CD4-positive, alpha-beta T cell (primary cell): ENCODE measurements at places on chromosomes 4 and X.

DNA sequence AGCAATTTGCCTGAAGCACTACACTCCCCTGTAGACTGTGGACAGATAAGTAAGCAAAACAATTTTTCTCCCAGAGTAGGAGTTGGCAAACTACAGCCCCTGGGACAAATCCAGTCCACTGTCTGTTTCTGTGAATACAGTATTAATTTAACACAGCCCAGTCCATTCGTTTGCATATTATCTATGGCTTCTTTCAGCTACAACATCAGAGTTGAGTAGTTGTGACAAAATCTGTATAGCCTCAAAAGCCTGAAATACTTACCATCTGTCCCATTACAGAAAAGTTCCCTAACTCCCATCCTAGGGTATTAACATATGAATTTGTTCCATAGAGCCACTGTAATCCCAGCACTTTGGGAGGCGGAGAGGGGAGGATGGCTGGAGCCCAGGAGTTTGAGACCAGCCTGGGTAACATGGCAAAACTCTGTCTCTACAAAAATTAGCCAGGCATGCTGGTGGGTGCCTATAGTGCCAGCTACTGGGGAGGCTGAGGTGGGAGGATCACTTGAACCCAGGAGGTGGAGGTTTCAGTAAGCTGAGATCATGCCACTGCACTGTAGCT is 53.0 kb downstream of the AMELX start:
- no peak for DNase-seq

DNA sequence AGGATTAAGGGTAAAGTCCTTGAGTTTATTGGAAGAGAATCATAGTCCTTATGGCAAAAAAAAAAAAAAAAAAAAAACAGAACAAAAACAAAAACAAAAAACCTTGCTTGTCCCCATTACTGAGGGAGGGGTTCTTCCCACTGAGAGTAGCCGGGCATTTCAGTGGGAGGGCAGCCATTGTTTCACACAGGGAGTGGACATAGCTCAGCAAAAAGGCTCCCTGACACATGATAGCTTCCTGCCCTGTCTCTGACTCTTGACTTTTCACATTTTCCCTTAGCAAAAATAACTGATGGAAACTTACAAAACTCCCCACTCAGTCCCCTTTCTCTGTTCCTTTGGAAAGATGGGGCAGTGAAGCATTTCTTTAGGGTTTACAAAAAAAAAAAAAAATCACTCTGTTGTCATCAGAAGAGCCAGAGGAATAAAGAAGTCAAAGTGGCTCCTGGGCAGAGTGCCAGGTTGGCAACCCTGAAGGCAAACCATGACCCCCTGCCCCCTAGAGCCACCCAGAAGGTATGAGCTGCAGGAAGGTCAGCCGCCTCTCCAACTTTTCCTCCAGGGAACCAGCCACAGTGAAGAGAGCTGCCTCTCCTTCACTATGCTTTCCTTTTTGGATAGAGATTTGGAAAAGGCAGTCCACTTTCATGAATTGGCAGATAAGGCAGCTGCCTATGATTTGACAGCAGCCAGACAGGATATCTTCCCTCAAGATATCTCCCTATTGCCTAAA is 170.6 kb downstream of the KDR start:
- DNase-seq, result no peak

DNA sequence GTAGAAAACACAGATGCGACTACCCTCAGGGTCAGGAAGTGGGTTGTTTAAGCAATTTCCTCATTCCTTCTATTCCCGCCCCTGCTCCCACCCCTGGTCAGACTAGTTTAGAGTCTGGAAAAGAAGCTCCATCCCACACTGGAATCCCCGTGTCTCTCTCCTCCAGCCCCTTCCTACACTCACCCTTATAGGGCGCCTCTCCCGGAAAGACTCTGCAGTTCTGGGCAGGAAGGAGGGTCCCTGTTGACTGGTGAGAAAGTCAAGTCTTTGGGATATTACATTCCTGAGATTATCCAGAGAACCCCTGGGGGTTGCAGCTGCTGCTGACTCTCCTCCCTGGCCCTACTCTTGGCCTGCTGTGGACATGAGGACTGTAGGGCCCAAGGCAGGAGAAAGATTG is 11.9 kb downstream of the STARD8 start:
- DNase-seq, result no peak

DNA sequence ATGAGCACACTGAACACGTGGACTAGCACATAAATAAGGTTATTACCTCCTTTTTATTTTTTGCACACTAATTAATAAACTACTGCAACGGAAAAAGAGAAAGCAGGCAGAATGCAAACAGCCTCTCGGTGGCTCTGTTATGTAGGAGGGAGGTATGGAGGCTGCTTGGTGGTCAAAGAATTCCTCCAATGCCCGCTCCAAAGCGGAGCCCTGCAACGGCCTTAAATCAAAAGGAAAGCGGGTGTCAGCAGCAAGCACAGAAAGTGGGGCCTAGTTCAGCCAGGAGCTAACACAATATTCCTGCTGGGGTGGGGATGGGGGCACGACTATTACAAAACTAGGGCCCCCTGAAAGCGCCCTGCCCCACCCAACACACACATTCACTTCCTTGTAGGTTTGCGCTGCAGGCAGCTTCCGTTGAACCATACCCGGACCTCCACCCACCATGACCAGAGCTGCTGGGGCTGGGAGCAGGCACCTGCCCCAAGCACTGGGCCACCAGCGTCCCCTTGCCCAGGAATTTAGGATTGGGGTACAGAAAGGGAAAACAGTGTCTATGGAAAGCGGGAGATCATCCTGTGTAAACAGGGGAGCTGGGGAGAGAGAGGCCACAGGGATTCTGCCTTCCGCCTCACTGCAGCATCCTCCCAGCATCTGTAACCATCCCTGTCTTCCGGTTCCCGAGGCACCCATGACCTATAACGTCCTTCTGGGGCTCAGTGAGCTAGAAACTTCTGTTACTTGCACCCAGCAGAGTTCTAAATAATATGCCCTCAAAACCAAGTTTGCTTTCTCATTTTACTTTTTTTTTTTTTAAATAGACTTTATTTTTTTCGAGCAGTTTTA is 57.1 kb upstream of the DDX3X start:
- DNase-seq, result no peak

GRCh38 chr4:41060352-41061334 is 153.7 kb downstream of the APBB2 start:
- no peak for DNase-seq

DNA sequence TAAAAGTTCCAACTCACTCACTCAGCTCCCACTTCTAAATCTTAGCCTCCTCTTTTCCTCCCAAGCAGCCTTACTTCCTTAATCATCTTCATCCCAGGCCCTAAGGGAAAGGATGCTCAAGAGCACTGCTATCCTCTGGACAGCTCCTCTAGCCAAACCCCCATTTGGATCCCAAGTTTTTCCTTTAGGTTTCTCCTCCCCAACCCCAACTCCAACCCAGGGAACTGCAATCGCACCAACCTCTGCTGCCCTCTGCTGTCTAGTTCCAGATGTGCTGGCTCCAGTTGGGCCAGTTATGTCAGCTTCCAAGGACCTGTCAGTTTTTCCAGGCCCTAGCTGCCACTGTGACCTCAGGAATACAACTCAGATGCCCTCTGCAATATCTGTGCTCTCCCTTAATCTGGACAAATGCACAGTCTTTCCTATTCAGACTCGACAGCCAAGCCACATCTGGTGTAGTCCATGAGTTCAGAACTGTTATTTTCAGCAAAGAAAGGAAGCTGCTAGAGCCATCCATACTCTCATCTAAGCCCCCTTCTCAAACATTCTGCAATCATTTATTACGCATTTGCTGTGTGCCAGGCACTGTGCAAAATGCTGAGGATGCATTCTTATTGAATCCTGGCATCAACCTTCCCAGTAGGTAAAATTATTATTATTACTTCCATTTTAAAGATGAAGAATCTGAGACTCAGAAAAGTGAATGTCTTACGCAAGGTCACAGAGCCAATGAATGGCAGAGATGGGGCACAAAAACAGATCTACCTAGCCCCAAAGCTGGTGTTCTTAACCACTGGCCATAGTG is 12.3 kb upstream of the XPNPEP2 start:
- DNase-seq, result peak; percentile 37
